ENCODE measurements at places on chromosomes 1 and 21. TPM values are rescaled to one million over a fixed set of nuclear protein-coding genes. Genes with fewer than 3 reads are reported as not detected.

DNA sequence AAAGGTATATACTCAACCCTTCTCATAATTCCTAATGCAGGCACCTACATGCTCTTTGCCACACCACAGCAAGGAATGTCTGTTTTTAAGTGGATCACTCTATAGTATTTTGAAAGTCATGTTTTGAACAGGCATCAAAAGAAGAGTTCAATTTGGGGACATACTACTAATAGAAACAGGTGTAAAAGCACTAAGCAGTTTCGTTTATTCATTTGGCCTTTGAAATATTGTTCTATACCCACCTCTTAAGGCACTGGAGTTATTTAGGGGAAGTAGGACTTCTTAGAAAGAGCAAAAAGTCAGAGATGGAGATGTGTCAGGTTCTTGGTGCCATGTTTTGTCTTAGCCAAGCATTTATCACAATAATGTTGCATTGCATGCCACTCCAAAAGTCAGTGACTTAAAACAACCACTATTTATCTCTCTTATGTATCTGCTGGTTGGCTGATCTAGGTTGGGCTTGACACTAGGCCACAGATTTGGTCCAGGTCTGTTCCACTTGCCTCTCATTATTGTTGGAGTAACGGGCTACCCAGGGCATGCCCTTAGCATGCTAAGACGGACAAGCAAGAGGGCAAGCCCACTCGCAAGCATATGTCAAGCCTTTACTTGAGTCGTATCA lies 107.5 kb downstream of the RGL1 start:
- no peaks in the 10 kb centered on the region for H3K36me3 ChIP-seq
- no peak overlapping the region for H3K27ac ChIP-seq
- DNase-seq = no peak
- H3K4me3 ChIP-seq = no peak overlapping the region

- DNase-seq = no peak
- no peaks in the 10 kb centered on the region for H3K4me1 ChIP-seq
- peaks cover 7% of the 10 kb centered on the region for H3K27me3 ChIP-seq
Observed at GRCh38 chr1:47767741-47768100, 229.5 kb downstream of the TRABD2B start.

DNA sequence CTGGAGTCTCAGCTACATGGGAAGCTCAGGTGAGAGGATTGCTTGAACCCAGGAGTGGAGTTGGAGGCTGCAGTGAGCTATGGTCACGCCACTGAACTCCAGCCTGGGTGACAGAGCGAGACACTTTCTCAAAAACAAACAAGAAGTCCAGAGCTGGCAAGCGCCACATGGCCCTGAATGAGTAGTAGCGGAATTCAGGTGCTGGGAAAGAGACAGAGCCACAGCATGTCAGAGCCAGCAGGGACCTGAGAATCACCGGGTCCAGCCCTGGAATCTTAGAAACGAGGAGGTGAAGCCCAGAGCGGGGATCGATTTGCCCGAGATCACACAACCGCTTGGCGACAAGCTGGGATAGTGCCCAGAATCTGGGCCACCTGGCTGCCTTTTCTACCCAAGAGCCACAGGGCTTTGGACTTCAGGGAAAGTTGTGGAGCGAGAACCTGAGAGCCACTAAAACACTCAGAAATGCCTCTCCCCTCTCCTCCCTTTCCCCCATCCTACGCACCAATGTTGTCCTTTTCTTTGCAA lies 9.8 kb downstream of the ARL8A start:
- no peaks in the 10 kb centered on the region for H3K27me3 ChIP-seq
- no peak overlapping the region for H3K4me3 ChIP-seq
- H3K27ac ChIP-seq = no peak overlapping the region
- H3K4me1 ChIP-seq = peaks cover 14% of the 10 kb centered on the region

GRCh38 chr1:147822292-147822691 lies 61.9 kb upstream of the GJA5 start:
- no peak overlapping the region for H3K4me3 ChIP-seq
- no peak for DNase-seq
- peaks cover 13% of the 10 kb centered on the region for H3K27me3 ChIP-seq
- H3K4me1 ChIP-seq = no peaks in the 10 kb centered on the region
- no peaks in the 10 kb centered on the region for H3K36me3 ChIP-seq

GRCh38 chr21:45502600-45502999 lies 39.6 kb downstream of the SLC19A1 start:
- DNase-seq = no peak
- H3K27ac ChIP-seq = no peak overlapping the region
- no peaks in the 10 kb centered on the region for H3K4me1 ChIP-seq

- no peak overlapping the region for H3K27ac ChIP-seq
- H3K4me1 ChIP-seq = no peaks in the 10 kb centered on the region
- DNase-seq = no peak
Observed at GRCh38 chr21:21712748-21713520, 714.7 kb downstream of the NCAM2 start.

The TFF3 gene
- not detected for polyA plus RNA-seq

The ASPM gene
- not detected for polyA plus RNA-seq
